Stimulated activated CD4-positive, alpha-beta T cell treated with anti-CD3 and anti-CD28 coated beads, Interleukin-1b, Interleukin-23, amount 100 ng/mL, for 1 hour (primary cell): ENCODE measurements at places on chromosomes 1 and 21.

- DNase-seq = no peak
Measured at GRCh38 chr1:75136195-75136815, 2.1 kb downstream of the LHX8 start.

- DNase-seq = peak; percentile 55
Measured at GRCh38 chr1:3618881-3619671, 5.7 kb upstream of the TPRG1L start.

GRCh38 chr1:165616054-165616612 lies 14.9 kb upstream of the MGST3 start:
- DNase-seq = no peak

- no peak for DNase-seq
Measured at GRCh38 chr1:10699470-10699835, 97.0 kb downstream of the CASZ1 start.

GRCh38 chr1:93620172-93620840 lies 61.3 kb downstream of the BCAR3 start:
- no peak for DNase-seq

DNA sequence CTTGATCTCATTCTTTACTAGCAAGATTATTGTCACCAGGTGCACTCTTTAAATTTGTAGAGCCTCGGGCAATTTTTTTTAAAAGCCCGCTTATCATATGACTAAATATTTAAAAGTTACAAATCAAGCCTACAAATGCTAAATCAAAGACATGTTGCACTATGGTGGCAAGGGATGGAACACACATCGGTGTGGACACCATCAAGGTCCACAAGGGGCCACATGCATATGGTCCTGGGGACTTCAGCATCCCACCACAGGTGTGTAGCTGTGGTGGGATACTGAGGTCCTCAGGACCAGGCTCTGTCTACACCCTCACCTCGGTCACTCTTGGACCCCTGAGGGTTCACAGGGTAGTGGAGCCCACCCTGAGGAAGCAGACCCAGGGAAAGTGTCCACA lies 45.8 kb downstream of the FAM78B start:
- DNase-seq = no peak

DNA sequence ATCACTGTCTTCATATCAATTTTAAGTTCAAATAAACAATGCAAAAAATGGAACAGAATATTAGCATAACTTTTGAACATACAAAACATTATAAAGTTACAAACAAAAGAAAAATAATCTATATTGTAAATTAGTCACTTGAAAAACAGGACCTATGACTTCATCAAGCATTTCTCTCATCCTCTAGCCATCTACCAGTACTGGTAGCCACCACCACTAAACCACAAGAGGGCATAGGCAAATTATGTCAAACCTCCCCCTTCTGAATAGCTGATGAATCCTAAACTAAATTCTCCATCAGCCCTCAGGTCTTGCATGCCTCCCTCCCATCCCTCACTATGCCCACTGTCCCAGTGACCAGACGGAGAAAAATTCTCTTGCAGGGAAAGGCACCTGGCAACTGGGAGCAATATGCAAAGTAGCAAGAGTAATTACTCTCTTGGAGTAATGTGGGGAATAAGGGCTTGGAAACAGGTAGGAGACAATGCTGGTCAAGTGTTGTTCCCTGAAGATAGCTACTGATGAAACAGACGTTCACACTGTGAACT lies 37.1 kb downstream of the SSX2IP start:
- no peak for DNase-seq

- no peak for DNase-seq
Measured at GRCh38 chr1:206589206-206589605, 23.1 kb downstream of the EIF2D start.

DNA sequence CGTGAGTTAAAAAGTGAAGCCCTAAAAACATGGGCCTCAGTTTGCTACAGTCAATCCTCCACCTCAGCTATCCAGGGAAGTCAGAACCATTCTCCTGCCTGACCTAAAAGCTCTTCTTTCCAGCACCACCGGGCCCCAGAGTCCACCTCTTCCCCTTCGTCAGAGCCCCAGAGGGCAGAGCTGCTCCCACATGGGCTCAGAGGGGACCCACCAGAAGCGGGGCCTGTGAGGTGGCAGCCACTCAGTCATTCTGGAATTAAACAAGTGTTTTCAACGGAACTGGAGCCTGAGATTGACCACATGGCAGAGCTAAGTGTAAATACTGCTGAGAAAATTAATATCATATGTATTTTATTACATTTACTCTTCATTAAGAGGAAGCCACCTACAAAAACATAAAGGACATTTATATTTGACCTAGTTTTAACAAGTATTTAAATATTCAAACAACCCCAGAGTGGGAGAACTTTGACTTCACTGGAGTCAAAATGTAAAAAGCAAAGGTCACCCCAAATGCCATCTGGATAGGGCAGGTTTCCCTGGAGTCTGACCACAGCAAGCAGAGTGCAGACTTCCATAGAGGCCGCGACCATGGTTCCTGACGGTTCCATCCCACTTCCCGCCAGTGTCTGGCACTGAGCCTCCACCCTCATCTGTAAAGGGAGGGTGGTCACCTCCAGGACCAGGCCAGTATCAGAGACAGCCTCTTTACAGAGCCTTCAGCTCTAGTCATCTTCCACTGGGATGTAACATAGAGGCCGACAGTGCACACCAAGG lies 1.8 kb downstream of the SUMO3 start:
- no peak for DNase-seq

DNA sequence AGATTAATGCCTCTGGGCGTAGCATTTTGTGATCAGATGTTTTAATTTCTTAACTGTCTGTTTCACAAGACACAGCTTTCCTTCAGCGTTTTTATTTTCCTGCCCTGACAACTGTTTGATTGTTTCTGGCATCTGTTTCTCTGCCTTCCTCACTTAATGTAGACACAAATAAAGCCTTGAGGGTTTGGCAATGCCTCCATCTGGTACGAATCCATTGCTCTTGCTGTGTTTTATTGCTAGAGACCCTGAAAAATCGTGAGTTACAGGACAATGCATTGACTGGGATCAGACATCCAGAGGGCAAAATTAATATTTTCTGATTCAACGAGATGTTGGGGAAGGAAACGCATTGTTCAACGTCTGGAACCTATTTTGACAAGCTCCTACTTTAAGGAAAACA lies 363.5 kb downstream of the MRPL39 start:
- no peak for DNase-seq

- no peak for DNase-seq
Measured at GRCh38 chr1:171583591-171584201, 38.3 kb upstream of the MYOCOS start.

- DNase-seq = no peak
Measured at GRCh38 chr1:2468540-2468939, 7.5 kb upstream of the PLCH2 start.

DNA sequence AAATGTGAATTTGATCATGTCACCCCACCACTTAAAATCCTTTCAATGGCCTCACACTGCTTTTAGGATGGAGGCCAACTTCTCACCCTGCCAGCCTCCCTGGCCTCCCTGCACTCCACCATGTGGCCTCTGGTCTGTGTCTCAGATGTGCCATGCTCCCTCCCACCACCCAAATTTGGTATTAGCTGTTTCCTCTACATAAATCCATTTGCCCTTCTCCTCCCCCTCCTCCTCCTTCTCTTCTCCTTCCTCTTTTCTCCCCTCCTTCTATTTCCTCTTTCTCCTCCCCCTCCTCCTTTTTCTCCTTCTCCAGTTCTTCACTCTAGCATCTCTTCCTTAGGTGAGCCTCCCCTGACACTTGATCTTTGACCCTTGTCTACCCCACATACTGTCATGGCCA lies 16.7 kb upstream of the GUCA2B start:
- DNase-seq = no peak

DNA sequence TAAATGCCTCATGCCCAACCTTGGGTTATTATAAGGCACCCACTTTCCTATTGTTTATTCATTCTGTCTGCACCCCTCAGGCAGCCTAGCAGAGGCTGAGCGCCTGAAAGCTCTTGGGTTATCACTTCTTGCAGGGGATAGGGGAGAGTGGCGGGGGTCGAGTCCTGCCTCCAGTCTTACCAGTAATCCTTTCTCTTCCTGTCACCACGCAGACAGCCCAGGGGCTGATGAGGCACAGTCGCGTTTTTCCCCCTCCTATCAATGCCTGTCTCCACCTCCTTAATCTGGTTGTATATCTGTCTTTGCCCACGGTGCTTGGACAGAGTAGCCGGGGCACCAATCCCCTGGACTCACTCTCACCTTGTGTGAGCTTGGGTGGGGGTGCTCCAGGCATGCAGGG lies 733.1 kb downstream of the MATN1 start:
- DNase-seq = no peak

- no peak for DNase-seq
Measured at GRCh38 chr1:10513199-10513598, 38.4 kb downstream of the PEX14 start.

- DNase-seq = no peak
Measured at GRCh38 chr1:223487887-223488259, 94.7 kb downstream of the CCDC185 start.

DNA sequence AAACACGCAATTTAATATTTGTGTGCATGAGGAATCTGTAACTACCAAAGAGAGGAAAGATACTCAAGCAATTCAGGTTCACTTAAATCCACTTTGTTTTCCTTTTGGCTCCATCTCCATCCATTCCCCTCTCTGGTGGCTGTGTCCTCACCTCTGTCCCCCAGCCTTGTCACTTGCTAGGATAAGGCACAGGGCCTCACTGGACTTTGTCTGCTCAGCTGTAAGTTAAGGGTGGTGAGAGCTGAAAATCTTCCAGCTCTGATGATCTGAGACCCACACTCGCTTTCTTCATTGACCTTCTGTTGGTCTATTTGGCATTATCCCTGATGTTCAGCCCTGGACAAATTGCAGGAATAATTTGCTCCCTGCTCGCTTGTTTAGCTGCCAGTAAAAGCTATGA lies 56.5 kb downstream of the RHOU start:
- no peak for DNase-seq

DNA sequence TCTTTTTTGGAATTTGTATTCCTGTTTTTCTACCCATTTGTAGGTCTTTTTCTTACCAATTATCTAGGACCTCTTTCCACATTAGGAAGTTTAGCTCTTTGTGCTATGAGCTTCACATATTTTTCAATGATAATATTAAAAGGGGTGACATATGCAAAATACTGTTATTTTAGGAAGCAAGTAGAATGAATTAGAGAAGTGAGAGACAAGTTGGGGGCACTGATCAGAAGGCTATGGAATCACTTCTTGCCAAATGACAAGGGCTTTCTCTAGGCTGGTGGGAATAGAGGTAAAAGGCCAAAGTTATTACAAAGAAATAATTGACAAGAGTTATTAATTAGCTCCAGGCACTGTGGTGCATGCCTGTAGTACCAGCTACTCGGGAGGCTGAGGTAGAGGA lies 4.3 kb upstream of the BCAR3 start:
- no peak for DNase-seq

DNA sequence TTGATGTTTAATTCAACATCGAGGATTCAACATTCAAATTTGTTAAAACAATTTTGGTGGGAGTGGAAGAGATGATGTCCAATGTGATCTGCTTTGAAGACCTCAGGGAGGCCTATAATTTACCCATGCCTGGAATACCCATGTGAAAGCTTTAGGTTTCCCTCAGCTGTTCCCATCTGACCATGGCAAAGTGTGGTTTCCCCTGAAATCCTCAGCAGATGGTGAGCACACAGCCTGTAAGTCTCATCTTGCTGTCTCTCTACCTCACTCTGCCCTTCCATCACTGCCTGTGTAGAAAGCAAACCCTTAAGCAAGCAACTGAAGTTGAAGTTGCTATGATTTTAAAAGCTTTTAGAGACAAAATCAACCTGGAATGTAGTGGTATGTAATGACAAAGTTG lies 80.1 kb upstream of the ATF3 start:
- DNase-seq = no peak
